Skin of body (tissue), 3 donors: ENCODE measurements at places on chromosomes 2 and 18. TPM values are rescaled to one million over a fixed set of nuclear protein-coding genes. Genes with fewer than 3 reads are reported as not detected.

GRCh38 chr2:231152800-231153557 lies 28.1 kb upstream of the HTR2B start:
- DNase-seq, result no peak

- DNase-seq, result no peak
Measured at GRCh38 chr18:1983746-1984515, 587.4 kb downstream of the METTL4 start.

DNA sequence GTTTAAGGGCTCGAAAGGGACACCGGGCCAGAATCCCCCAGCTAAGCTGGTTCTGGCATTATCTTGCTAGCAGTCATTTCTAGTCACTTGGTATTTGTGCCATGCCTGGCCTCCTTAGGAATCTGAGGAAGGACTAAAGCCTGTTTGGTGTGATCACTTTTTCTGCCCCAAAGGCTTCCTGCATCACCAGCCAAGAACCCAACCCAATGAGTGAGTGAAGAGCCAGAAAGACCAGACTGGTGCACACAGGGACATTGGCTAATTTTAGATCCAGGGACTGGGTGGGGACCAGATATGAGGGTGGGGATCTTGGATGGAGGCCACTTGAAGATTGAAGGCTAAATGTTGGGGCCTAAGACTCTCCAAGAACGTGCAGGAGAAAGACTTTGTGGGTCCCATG lies 411.9 kb upstream of the TNP1 start:
- DNase-seq, result no peak

- peak; percentile 77 for DNase-seq
Measured at GRCh38 chr2:42906557-42907411, 114.4 kb upstream of the HAAO start.

GRCh38 chr18:55549474-55550104 lies 38.4 kb downstream of the TCF4 start:
- no peak for DNase-seq

- DNase-seq, result no peak
Measured at GRCh38 chr2:99365661-99366060, 28.5 kb downstream of the EIF5B start.

GRCh38 chr2:121803503-121803902 lies 48.1 kb downstream of the TSN start:
- DNase-seq, result no peak

DNA sequence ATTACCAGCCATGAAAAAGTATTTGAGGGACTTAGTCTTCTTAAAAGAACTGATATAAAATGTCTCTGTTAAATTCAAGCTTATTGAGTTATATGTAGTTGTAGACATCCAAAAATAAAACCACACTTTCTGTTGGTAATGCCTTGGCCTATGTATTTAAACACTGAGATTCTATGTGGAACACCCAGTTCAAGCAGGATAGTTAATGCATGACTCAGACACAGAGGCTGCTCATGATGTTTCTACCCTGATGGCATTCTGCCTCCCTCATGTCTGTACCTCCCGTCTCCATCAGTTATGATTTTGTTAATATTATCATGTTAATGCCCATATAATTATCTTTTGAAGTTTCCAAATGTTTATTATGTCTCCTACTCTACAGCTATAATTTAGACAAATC lies 164.5 kb downstream of the XIRP2 start:
- DNase-seq, result no peak

MALL gene
- total RNA-seq, result 7.1 TPM

ERICH2 gene
- total RNA-seq, result 0.79 TPM

STK11IP gene
- 22.8 TPM for total RNA-seq

DNAJC5G gene
- total RNA-seq, result not detected

SLC35G4 gene
- not detected for total RNA-seq
